ENCODE measurements at places on chromosomes 4 and X. TPM values are rescaled to one million over a fixed set of nuclear protein-coding genes. Genes with fewer than 3 reads are reported as not detected.

The TEX11 gene
- not detected for total RNA-seq

The ART3 gene
- not detected for total RNA-seq

The SAGE1 gene
- not detected for total RNA-seq

The PRR32 gene
- not detected for total RNA-seq

The FAM47C gene
- not detected for total RNA-seq

The SUPT20HL2 gene
- not detected for total RNA-seq

All from left lobe of liver (tissue), 2 donors.